NCI-H2081 treated with DMSO at 0.1 percent for 48 hours (cell line): ENCODE measurements at places on chromosomes 16 and 17.

DNA sequence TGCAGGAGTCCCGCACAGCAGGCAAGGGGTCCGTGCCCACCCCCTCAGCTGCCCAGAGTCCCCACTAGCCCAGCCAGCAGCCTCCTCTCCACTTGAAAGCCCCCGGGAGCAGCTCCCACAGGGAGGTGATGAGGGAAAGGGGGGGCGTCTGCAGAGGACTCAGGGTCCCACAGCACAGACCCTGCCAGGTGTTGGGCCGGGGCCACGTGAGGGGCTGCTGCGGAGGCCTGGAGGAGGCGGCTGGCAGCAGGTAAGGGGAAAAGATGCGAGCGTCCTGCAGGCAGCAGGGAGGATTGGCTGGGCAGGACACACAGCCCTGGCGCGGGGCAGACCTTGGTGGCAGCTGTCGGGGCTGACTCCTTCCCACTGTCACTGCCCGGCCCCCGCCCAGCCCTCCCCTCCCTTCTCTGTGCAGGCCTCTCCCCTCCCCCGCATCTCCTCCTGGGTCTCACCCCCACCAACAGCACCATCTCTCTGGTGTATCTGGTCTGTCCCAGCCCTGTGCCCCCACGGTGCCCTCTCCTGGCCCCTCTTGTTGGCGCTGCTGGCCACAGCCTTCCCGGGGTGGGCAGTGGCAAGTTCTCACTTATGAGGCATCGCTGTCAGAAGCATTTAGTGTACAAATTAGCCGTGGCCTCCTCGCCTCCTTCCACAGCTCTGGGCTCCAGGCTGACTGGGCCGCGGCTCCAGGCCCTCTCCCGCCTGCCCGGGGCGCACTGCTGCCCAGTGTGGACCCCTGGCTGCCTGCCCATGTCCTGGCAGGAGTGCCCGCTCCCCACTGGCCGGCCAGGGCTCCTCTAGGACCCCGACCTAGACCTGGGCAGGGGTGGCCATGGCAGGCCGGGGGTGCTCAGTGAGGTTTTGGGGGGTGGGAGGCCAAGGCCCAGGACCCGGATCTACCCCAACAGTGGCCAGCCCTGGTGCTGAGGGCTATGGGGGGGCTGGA lies 4.4 kb upstream of the PRR35 start:
- no peak for DNase-seq

- no peak for DNase-seq
Observed at GRCh38 chr17:75013092-75013559, 656 bp downstream of the MRPL58 start.

DNA sequence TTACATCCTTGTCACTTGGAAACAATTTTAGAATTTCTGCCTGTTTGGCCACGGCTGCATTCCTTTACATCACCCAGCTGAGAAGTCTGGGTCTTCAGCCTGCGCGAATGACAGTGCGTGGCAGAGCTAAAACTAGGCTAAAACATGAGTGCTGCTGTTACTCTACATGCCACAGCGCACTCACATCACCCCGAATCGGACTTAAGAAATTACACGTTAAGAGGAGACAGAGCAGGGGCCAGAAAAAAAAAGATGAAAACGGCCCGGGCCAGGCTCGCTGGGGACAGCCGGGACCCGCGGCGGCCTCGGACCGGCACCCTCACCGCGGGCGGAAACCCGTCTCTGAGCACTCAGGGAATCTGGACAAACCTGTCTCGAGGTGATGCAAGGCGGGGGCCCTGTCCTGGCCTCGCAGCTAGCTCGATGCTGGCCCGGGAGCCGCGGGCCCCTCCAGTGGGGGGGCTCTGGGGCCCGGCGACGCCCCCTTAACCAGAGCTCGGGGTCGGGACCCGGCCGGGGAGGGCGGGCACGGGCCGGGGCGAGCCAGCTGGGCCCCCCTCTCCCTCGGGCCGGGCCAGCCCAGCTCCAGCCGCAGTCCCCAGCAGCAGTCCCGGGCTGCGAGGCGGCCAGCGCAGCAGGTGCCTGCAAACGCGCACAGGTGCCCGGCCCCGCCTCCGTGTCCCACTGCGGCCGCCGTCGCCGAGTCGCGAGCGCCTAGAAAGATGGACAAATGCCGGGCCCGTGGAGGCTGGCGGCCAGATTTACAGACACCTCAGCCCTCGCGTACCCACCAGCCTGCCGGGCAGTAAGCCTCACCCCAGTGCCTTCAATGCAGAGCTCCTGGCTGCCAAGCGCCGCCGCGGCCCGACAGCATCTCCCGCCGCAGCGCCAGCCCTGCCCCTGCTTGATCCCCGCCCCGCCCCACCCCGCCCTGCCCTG lies at the start of gene AKTIP:
TSS of gene AKTIP (minus strand) at position 879 of the 939 bp plus-strand sequence. CDS start 2,950 bp downstream, outside the sequence.
- DNase-seq: no peak

- DNase-seq: no peak
Observed at GRCh38 chr16:87384162-87384874, 742 bp upstream of the FBXO31 start.

DNA sequence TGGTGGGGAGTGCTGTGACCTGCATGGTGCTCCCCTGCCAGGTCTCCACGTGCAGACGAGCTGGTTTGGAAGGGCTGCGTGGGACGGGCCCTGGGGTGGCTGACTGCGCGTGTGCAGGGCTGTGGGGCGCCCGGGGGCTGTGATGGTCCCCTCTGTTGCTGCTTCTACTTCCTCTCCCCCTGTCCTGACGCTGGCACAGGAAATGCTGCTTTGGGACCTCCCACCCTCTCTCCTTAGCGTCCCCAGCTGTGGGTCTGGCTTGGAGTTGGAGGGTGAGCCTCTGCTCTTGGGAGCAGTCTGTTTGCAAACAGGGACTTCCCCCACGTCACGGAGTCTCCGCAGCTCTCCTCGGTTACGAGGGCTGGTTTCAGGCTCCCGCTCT lies 35.2 kb downstream of the TSC2 start:
- no peak for DNase-seq

DNA sequence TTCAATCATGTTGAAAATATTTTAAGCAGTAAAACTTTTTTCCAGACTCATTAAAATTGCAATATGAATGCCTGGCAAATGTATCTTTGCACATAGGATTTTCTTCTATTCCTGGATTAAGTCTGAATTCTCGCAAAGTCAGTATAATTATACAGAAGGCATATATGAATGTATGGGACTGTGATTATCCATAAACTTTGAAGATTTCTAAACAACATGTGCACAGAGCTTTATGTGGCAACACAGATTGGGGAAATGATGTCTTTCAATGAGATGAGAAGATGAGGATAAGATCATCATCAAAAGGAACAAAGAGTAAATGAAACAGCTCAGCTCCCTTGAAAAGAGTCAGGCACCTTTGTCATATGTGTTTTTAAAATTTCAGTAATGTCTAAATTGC lies 635.3 kb downstream of the CDH11 start:
- DNase-seq: no peak
